ENCODE measurements at places on chromosomes 2 and 18.

GRCh38 chr2:151552287-151552686 lies 142.6 kb downstream of the RIF1 start:
- DNase-seq = no peak

- DNase-seq = no peak
These were observed 76.2 kb upstream of the ODC1 start for GRCh38 chr2:10524341-10524740.

DNA sequence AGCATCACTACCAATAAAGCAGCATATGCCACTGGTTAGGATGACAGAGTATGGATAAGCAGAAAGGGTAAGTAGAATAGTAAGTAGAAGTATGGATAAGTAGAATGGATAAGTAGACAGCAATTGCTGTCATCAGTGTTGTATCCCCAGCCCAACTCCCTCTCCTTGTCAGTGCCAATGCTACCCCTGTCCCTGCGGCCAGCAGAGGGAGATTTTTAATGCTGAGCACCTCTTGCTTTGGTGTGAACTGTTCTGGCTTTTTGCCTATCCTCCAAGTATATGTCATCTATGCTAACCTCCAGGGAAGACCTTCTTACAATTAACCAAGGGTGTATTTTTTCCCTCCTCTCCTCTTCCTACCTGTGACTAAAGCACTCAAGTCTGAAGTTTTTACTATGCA lies 136.7 kb upstream of the SPHKAP start:
- no peak for DNase-seq

DNA sequence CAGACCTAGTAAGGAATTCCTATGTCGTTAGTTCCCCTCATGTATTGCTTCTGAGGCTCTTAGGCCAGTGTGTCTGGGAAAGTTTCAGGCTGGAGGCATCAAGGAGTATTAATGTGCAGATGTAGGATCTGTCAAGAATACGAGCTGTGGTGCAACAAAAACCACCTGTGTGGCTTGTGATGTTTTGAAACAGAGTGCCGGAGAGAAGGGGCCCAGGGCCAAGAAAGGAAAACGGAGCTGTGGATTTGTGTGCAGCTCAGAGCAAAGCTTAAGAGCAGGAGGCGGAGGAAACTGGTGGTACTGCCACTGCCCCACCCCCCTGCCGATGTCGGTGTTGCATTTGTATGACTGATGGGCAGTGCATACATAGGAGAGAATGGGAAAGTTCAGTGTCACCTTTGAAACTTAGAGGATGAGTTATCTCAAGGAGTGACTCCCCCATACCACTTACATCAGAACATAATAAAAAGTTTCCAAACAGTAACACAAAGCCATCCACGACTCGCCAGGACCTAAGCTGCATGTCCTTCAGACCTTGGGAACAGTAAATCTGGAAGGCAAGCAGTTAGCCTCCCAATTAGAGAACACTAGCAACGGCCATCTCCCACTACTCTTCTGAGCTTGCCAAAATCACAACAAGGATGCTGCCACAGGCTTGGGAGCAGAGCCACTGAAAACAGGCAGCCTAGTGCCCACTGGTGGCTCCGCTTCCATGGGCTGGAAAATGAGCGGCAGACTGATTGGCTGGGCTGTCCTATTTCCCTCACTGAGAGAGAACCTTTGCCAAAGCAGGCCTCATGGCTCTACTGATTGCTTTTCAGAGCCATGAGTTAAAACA lies 152.7 kb upstream of the NT5C1B start:
- no peak for DNase-seq

DNA sequence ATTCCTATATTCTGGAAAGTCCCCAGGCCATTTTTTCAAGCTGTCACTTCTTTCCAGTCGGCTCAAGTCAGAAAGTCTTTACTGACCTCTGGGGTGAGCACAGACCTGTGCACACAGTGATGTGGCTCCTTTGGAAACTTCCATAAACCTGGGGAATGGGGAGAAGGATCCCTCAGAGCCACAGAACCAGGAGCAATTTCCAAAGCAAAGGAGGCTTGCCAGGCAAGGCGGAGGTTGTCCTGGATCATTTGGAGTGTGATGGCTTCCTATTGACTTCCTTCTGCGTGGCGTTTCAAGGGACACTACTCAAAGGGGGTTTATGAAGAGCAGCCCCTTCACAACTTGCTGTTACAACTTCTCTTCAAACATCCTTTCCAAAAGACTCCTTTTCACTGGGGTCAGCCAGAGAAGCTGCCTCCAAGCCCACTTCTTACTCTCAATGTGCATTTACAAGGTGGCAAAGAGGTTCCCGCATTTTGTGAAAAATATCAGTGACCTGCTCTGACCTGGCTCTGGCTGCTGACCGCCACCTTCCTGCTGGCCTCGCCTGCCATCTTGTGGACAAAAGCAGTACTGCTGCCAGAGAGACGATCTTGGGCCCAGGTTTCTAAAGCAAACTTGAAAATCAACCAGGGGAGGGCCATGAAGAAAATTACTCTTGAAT lies 18.2 kb upstream of the TMEM247 start:
- DNase-seq = peak; percentile 55

DNA sequence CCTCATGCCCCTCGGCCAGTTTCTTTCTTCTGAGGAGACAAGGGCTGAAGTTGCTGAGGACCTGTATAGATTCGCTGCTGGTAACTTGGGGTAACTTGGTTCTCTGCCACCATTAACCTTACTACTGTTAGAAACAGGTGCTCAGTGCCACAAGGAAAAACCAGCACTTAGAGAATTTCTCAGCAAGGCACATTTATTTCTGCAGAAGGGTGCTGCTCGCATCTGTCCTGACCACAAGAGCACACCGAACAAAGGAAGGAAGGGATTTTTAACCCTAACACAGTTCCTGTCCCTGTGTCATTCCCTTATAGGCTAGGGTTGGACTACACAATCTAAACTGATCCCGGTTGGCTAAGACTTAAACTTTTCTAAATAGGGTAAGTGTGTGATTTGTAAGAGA lies 154.1 kb downstream of the SOCS6 start:
- no peak for DNase-seq

DNA sequence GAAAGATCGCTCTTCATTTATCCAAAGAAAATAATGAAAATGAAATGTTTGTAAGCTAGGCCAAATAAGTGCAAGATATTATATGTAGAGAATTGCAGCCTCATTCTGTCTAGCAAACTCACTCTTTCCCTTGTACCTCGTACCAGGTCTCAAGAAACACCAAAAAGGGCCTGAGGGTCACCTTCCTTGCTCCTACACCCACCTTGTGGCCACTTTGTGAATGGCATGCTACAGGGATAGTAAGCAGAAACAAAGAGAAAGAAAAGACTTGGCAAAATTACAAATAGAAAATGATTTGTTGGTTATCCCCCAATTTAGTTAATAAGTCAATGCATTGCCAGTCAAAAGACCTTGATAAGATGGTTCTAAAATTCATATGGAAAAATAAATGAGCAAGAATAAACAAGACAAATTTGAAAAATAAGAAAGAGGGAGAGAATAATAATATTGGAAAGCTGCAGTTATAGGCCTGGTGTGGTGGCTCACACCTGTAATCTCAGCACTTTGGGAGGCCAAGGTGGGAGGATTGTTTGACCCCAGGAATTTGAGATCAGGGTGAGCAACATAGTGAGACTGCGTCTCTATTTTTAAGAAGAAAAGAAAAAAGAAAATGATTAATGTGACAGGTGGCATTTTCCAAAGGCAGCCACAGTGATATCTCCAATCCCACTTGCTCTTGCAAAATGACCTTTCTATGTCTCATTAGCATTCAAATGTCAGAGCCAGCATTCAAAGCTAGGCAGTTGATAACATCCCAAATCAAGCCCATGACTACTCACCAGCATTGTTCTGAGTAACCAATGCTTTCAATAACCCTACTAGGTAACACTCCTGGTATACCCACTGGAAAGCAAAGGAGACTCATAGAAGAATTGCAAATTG lies 38.8 kb upstream of the BMP10 start:
- no peak for DNase-seq

- no peak for DNase-seq
These were observed 163.4 kb downstream of the MYCN start for GRCh38 chr2:16103614-16104314.

GRCh38 chr2:168519534-168520308 lies 63.6 kb downstream of the CERS6 start:
- DNase-seq = no peak

GRCh38 chr2:161836664-161837063 lies 212.4 kb downstream of the SLC4A10 start:
- DNase-seq = no peak

DNA sequence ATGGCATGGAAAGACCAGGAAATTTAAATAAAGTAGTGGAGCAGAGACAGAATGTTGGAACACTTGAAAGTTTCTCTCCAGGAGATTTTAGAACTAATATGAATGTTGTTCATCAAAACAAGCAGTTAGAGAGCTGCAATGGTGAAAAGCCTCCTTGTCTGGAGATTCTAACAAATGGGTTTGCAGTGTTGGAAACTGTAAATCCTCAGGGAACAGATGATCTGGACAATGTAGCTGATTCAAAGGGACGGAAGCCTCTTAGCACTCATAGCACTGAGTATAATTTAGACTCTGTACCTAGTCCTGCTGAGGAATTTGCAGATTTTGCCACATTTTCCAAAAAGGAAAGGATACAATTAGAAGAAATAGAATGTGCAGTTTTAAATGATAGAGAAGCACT lies 27.7 kb downstream of the AFTPH start:
- no peak for DNase-seq

DNA sequence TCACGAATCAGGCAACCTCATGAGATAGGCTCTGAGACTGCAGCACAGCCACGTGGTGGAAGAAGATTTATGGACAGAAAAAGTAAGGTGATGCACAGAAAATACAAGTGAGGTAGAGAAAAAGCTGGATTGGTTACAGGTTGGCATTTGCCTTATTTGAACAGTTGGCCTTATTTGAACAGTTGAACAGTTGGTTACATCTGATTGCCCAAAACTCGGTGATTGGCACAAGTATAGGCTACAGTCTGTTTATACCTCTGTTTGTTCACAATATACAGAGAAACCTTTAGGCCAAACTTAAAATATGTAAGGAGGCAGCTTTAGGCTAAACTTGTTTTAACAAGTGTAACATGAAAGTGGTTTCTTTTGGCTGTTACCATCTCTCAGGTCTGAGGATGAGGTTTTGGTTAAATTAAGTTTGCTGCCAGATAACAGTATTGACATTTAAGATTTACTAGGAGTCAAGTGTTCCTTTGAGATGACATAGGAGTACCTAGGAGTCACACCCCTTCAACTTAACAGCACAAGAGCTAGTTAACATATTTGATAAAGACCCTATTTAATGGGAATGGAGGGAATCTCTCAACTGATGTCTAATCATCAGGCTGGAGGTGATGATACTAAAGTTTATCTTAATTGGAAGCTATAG lies 16.5 kb upstream of the GPR155 start:
- no peak for DNase-seq

DNA sequence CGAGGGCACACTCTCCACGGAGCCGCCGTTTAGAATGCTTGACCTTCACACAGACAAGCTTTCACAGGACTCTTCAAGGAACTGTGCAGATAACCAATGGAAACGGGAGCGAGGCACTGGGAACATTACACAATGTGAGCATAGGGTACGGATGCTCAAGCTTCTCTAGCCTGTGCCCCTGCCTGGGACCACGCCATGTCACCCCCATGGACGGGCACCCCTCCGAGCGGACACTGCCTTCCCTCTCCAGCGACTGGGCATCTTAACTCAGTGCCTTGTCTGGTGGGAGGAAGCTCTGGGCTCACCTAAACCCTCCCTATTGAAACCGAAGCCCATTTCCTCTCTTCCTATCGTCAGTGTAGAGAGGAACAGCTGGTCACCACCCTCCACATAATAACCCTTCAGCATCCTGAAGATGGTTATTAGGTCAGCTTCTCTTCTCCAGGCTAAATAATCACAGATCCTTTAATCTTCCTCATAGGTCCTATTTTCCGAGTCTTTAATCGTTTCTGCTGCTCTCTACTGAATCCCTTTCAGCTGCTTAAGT lies 626.7 kb downstream of the GALR1 start:
- no peak for DNase-seq

DNA sequence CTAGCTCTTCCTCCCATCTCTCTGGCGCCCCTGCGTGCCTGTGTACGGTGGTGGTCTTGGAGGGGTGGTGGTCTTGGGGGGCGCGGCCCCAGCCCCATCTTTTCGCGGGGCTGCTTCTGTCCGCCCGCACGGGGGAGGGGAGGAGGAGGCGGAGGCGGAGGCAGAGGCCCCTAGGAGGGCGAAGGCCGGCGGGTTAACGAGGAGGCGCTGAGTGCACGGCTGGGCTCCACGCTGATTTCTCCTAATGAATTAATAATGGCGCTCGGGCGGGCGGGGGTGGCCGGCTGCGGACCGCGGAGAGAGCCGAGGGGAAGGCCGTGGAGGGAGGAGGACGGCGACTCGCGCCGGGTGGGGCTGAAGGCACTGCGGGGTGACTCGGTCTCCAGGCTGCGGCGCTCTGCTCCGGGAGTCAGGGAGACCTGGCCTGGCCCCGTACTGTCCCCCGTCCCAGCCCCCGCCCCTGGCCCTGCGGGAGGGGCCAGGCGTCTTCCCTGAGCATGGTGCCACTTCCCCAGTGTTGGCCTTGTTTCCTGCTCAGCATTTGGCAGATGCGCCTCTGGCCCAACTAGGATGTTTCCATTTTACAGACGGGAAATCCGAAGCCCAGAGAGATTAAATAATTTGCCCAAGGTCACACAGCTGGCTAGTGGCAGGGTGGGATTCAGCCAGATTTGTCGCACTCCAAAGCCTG lies 6.0 kb downstream of the GAREM2 start:
- DNase-seq = no peak

DNA sequence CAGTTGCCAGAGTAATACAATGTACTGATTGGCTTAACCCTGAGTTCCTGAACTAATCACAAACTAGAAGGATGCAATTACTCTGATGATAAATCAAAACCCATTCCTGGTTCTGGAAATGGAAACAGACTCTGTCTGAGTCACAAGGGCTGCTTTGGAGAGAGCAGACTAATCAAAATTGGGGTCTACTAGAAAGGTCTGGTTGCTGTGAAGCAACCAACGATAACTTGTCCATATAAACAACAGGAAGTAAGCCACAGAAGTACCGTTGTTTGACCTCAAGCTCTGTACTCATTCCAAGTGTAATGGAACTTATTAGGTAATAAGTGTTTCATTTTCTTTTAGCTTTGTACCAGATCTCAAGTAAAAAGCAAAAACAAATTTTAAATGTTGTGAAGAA lies 49.7 kb downstream of the RASGRP3 start:
- DNase-seq = no peak

DNA sequence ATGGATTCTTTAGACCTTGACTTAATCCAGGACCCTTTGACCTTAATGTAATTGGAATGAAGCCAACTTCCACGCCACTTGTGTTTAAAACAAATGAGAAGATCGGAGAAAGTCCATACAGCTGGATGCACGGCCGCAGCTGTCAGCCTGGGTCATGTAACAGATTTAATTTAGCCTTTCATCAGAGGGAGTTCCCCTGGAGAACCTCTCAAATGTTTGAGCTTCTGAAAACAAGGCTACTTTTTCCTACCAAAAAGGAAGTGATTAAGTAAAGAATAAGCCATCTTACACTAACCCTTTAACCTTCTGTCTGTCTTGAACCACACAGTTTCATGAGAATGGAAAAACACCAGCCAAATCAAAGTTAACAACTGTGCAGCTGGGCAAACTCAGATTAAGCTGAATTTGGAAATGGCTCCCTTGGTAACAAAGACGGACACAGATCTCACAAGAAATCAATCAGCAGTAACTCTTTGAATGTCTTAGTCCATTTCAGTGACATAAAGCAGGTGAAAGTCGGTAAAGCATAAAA lies 103.6 kb downstream of the DOCK10 start:
- no peak for DNase-seq

All from activated CD4-positive, alpha-beta T cell treated with anti-CD3 and anti-CD28 coated beads, Interleukin-2, amount 50 U/mL, for 24 hours (primary cell).